ENCODE measurements at places on chromosomes 5 and 9.

- DNase-seq, result no peak
These were observed 52.4 kb downstream of the MELK start for GRCh38 chr9:36625006-36625615.

GRCh38 chr5:32520356-32520755, 65.0 kb upstream of the SUB1 start:
- no peak for DNase-seq

- DNase-seq, result no peak
These were observed 8.2 kb upstream of the SEMA5A start for GRCh38 chr5:9554122-9554521.

- no peak for DNase-seq
These were observed 166.5 kb downstream of the RMI1 start for GRCh38 chr9:84146893-84147710.

Data from posterior vena cava (tissue), 2 donors.